Chondrocyte (in vitro differentiated cells): ENCODE measurements at places on chromosomes 2 and 18.

DNA sequence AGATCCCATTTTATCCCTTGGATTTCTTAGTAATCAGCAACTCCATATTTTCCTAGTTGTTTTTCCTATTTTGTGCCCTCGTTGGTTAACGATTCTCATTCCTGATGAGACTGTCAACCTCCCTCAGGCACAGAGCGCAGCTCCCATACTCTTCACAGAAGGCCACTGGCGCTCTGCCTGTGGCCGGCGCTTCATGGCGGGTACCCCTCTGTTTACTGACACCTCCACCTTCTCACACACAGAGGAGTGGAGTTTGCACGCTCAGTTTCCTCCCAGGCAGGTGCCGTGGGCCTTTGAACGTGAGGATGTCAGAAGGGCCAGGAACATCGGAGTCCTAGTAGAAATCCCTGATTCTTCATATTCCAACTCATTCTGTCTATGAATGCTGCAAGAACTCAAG is 139.0 kb downstream of the MBP start:
- no peak for DNase-seq

DNA sequence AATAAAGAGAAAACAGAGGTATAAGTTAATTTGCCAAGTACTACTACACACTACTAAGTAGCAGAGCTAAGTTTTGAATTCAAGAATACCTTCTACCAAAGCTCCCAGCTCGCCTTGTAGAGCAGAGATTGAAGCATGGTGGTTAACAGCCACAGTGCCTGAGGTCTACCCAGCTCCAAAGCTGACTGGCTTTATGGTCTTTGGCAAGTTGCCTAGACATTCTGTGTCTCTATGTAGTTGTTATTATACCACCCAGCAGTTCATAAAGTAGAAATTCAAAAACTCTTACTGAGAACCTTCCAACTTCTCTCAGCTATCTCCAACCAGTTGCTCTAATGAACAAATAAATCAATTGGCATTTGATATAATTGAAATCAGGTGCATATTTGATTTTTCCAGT is 87.8 kb downstream of the PDE11A start:
- no peak for DNase-seq

DNA sequence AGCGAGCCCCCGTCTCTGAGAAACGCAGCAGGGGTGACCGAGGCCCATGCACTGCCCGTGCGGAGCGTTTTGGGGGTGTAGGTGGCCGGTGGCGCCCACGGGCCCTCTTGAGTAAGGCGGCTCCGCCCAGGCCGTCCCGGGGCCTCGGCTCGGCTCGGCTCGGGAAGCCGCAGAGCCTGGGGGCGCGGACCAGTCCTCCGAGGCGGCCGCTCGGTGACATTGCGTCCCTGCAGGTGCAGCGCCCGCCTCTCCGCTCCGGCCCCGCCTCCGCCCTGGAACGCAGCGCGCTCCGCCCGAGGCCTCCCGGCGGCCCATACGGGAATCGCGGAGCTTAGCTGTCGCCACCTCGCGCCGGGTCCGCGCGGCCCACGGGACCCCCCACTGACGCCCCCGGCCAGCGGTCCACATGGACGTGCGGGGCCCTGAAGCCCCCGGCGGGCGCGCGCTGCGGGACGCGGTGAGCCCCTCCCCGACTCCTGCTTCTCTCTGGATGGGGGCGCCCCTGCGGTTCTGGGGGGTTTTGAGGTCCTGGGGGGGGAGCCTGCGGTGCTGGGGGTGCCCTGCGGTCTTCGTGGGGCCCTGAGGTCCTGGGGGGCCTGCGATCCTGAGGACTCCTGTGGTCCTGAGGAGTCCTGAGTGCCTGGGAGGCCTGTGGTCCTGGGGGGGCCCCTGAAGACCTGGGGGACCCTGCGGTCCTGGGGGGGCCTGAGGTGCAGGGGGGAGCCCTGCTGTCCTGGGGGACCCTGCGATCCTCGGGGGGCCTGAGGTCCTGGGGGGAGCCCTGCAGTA is at the start of gene HSBP1L1:
Gene HSBP1L1 (plus strand): TSS at position 314 of the 789 bp plus-strand sequence. CDS start 93 bp downstream, at position 407.
- DNase-seq = peak; percentile 87

DNA sequence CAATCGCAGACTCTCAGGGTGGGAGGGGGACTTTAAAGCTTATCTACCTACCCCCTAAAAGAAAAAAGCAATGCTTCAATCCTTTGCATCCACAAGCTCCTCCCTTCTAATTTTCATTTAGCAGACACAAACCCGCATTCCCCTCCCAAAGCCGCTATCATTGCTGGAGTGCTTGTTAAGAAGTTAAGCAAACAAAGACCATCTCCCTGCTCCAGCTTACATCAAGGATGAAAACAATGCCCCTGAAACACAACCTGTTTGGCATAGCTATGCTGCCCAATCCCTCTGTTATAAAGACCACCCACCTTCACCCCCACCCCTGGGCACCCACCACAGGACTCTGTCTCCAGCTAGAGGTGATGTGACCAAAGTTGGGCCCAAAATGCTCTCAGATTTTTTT is 33.0 kb downstream of the REEP1 start:
- DNase-seq = no peak

DNA sequence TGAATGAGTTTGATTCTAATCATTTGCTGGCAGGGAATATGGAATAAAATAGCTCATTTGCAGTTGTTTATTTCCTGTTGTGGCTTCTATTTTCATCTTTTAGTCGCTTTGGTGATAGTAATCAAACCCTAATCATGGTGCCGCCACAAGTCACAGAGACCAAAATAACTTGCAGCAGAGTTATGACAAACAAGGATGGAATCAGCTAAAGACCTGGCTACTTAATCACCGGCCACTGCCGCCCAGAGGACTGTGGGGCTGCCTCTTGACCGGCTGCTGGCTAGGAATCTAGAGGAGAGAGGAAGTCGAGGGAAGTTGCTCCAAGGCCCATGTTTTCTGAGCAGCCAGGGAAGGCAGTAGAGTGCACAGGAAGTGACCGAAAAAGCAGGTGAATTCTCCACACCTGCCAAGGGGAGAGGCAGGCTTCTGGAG is 5.1 kb upstream of the SMAD7 start:
- DNase-seq = no peak

DNA sequence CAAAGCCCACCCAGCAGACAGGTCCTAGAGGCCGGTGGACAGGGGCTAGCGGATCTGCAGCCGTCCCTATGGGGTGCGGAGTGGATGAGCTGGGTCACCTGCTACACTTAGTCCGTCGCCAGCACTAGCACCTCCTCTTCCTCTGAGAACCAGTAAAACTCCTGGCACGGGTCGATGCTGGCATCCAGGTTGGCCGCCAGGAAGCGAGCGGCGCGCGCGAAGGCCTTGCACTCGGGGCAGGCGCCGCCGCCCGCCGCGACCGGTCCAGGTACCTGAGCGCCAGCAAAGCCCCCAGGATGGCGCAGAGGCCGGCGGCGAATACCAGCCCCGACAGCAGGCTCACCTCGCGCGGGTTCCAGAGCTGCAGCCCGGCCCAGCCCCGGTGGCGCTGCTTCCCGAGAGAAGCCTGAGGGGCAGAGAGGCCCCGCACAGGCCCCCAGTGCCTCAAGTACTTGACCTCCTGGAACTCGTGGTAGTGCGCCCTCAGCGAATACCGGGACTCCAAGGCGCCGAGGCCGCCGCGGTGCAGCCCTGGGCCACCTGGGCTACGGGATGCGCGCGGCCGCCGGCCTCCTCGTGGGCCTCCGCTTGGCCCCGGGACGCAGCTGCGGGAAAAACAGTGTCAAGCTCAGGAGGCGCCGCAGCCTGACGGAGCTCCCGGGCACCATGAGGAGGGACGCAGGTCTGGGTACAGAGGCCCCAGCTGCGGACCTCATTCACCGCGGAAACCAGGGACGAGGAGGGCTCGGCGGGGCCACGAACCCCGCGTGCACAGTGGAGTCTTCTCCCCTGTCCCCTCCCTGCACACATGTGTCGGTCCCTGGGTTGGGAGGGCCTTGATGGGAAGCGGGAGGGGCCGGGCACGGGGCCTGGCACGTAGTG is 27.5 kb upstream of the ALPP start:
- DNase-seq = peak; percentile 86

GRCh38 chr2:240960309-240960970 is 38.0 kb upstream of the SNED1 start:
- DNase-seq = no peak

DNA sequence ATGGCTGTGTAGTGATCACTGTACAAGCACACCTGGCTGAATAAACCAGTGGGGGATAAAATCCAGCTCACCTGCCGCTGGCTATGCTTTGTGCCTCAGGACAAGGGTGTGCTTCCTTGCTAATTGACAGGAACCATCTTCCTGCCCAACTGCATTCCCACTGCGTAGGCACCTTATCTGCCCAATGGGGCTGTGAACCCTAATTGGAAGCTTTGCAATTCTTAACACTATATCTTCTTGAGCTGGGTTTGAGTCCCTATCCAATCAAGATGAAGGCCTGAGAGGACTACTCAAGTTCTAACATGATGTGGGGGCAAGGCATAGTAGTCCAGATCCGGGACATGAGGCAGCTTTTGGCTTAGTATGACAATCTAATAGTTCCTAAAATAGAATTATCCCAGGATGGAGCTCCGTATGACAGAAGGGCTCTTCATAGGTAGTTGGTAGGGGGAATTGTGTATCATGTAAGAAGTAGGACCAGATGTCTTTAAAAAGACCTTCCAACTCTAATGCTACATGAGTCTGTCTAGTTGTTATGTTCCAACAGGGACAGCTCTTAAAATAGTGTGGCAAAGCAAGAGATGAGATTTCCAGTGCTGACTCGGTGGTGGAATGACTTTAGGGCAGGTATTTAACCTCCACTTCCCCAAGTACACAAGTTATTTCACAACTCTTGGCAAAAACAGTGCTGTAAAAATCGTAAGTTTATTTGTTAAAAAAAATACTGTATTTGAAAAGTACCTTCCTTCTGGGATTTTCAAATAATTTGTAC is 2.3 kb upstream of the TMEM150A start:
- no peak for DNase-seq

DNA sequence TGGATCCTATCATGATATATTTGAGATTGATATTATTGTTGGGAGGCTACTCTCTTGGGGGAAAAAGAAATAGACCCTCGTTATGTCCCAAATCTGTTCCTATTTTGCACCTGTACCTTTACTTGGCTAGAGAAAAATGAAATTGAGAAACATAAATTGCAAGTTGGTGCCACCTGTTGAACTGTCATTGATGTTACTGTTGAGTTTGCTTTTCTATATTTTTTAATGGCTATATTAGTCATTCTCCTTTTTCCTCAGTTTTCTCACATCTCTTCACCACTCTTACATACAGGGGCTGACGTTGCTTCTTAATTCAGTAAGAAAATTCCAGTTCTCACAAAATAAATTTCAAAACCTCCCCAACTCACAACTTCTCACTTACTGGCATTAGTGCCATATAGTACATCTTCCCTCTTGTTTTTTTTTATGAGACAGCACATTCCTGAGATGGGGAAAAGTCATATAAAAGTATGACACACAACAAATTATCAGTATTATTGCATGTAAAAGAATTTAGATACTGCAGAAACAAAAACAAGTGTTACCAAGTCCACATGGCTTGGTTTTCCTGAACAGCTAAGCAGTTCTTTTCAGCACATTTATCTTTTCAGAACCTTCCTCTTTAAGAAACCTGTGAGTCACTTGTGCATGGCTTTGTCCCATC is 348.3 kb upstream of the DSEL start:
- DNase-seq = no peak

DNA sequence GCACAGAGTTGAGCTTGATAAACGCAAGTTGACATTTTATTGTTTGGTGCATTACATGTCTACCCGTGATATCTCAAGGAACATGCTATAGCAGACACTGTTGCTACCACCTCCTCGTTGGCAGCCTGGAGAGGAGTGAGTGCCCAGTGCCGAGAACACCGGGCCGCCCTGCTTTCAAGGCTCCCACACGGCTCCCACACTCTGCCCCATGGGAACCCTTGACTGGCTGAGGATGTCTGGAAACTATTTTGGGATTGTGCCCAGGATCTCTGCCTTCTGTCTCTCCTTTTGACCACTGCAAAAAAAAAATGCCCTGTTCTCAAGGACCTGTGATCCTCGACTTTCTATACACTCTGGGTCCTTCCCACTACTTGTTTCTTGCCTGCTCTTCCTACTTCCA is 21.1 kb downstream of the TET3 start:
- peak; percentile 51 for DNase-seq

DNA sequence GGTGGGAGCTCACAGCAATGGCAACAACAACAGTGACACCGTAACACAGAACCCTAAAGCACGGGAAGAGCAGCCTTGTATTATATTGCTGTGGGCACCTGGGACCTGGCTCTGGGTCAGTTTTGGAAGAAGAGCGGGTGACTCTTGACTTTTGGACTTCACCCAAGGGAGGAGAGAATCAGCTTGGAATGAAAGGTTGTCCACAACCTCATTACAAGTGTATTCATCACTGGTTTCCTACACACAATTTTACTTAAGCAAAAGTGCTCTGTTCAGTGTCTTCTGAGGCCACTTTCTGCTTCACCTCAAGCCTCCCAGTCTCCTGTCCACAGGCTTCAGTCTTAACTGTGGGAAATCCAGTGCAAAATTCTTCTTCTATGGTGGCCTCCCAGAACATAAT is 263.8 kb downstream of the KCNE4 start:
- DNase-seq = no peak
